T-helper 1 cell treated with Interleukin-12 subunit alpha and Interleukin-12 subunit beta and Interleukin-4 antibody, amounts not matched to agents 30 ng/mL and 1 ng/mL, for 36 hours (primary cell): ENCODE measurements at places on chromosomes 13 and 19. TPM values are rescaled to one million over a fixed set of nuclear protein-coding genes. Genes with fewer than 3 reads are reported as not detected.

The LRRC25 gene
- not detected in 2 replicates for total RNA-seq

The CGB2 gene
- not detected in 2 replicates for total RNA-seq

The TMPRSS9 gene
- total RNA-seq = not detected in 2 replicates

The SMAD9 gene
- 0.02 TPM in 1 of 2 replicates, not detected in the other for total RNA-seq

The KLK6 gene
- total RNA-seq = not detected in 2 replicates

The C3 gene
- 8.3 and 8.9 TPM in 2 replicates for total RNA-seq

The GPR4 gene
- not detected in 2 replicates for total RNA-seq

The ARGLU1 gene
- 86.3 and 86.4 TPM in 2 replicates for total RNA-seq

The CGB8 gene
- not detected in 2 replicates for total RNA-seq

The PSG11 gene
- not detected in 2 replicates for total RNA-seq

The GPC6 gene
- total RNA-seq = not detected in 2 replicates

The NLRP13 gene
- not detected in 2 replicates for total RNA-seq

The KPTN gene
- 11.0 and 13.8 TPM in 2 replicates for total RNA-seq

The IFT88 gene
- total RNA-seq = 3.2 and 4.6 TPM in 2 replicates

The OLFM4 gene
- total RNA-seq = not detected in 2 replicates

The ZNF100 gene
- 16.4 and 20.0 TPM in 2 replicates for total RNA-seq

The SLITRK6 gene
- total RNA-seq = not detected in 2 replicates

The LENG9 gene
- total RNA-seq = 6.0 and 7.1 TPM in 2 replicates

The FOXO1 gene
- 35.8 and 37.6 TPM in 2 replicates for total RNA-seq

The HS6ST3 gene
- total RNA-seq = not detected in 2 replicates

The PLPPR2 gene
- 2.5 and 2.6 TPM in 2 replicates for total RNA-seq

The TPTE2 gene
- total RNA-seq = 0.12 TPM in 1 of 2 replicates, not detected in the other

The ZNF540 gene
- 0.44 and 0.93 TPM in 2 replicates for total RNA-seq

The CLEC17A gene
- total RNA-seq = not detected in 2 replicates

The MEDAG gene
- total RNA-seq = not detected in 2 replicates

The ZNF14 gene
- total RNA-seq = 6.8 and 8.5 TPM in 2 replicates

The C13orf42 gene
- total RNA-seq = not detected in 2 replicates

The OR7D2 gene
- 0.66 and 0.69 TPM in 2 replicates for total RNA-seq

The NECTIN2 gene
- total RNA-seq = 0.34 TPM in 1 of 2 replicates, not detected in the other

The SYNGR4 gene
- total RNA-seq = not detected in 2 replicates

The IFNL1 gene
- not detected in 2 replicates for total RNA-seq

The ANKLE1 gene
- total RNA-seq = 3.7 and 4.5 TPM in 2 replicates

The GPX4 gene
- total RNA-seq = 131 and 142 TPM in 2 replicates

The MFSD12 gene
- total RNA-seq = 89.0 and 92.8 TPM in 2 replicates

The NLRP9 gene
- not detected in 2 replicates for total RNA-seq

The PEAK3 gene
- total RNA-seq = 1.2 TPM in 2 replicates

The B3GNT3 gene
- 0.61 and 0.90 TPM in 2 replicates for total RNA-seq

The ZNF121 gene
- 46.7 and 47.9 TPM in 2 replicates for total RNA-seq

The FBXO17 gene
- 0.22 TPM in 1 of 2 replicates, not detected in the other for total RNA-seq

The PLA2G4C gene
- 24.9 and 31.0 TPM in 2 replicates for total RNA-seq

The RUBCNL gene
- 2.3 and 3.1 TPM in 2 replicates for total RNA-seq
